ENCODE measurements at places on chromosomes 11 and 22.
A peak's percentile ranks its signal among the peaks of the same experiment; 100 is the strongest.

- no peak for DNase-seq
Observed at GRCh38 chr11:15224466-15224865, 109.7 kb downstream of the INSC start.

DNA sequence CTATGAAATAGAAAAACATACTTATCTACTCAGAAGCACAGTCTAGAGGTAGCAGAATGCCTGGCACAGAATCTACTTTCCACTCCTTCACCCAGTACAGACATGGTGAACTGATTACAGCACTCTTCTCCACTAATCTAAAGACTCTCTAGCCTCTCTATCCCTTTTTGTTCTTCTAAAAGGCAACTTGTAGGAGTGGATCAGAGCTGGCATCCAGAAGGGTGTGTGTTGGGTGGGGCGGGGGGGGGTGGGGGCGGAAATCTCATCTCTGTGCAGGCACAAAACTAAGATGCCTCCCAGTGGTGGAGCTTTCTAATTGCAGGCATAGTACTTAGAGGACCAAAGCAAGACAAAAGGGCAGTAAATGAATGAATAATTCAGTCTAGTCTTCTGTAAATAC lies 11.5 kb upstream of the EMID1 start:
- no peak for DNase-seq

- no peak for DNase-seq
Observed at GRCh38 chr11:126140926-126141280, 70.5 kb downstream of the RPUSD4 start.

DNA sequence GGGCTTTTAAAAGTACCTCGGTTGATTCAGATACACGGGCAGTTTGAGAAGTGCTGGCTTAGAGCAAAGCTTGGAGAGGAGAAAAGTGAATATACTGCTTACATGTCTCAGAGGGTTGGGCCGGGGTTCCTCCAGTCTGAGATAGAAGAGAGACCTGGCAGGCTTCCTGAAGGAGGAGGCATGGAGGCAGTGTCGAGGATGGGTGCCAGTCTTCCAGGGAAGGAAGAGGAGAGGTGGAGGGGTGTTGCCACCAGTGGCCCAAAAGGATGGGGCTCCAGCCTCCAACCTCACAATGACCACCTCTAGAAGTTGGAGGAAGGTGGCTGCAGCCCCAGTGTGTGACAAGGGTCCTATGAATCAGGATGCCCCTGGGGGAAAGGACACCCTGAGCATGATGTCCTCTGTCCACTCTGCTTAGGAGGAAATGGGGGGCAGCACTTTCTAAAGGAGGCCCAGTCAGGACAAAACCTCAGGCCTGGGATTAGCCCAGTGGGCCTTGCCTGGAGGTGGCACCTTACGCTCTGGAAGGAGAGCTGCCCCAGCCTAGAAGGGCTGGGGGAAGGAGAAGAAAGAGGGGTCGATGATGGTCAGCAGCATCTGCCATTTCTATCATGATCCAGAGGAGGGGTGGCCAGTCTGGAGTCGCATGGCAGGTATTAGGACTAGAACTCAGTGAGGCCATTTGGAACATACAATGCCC lies 65.2 kb downstream of the CD82 start:
- DNase-seq = no peak

GRCh38 chr22:37267135-37267587 lies 15.1 kb upstream of the CYTH4 start:
- DNase-seq = peak; percentile 72

- DNase-seq = no peak
Observed at GRCh38 chr11:719214-720016, 13.4 kb downstream of the EPS8L2 start.

- DNase-seq = no peak
Observed at GRCh38 chr22:43310311-43310710, 32.9 kb downstream of the SCUBE1 start.

DNA sequence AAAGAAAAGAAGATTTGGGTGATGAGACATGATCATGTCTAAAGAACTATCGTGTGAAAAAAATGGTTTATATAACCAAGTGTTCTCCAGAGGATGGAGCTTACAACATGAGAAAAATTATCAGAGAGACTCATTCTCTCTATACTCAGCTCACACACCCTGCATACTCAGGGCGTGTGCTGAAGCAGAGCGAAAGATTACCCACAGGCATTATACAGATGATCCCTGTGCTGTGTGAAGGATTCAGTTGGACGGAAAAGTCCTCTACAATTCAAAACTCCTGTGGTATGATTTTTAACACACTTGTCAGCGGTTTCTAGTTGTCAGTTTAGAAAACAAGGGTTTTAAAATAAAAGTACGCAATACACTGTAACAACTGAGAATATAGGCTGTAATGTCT lies 267.3 kb downstream of the DLG2 start:
- no peak for DNase-seq

- DNase-seq = no peak
Observed at GRCh38 chr22:23204541-23205157, 24.3 kb downstream of the BCR start.

GRCh38 chr11:74121804-74122203 lies 49.0 kb downstream of the C2CD3 start:
- DNase-seq = no peak

- DNase-seq = no peak
Observed at GRCh38 chr22:43476341-43476740, 64.5 kb downstream of the MPPED1 start.

DNA sequence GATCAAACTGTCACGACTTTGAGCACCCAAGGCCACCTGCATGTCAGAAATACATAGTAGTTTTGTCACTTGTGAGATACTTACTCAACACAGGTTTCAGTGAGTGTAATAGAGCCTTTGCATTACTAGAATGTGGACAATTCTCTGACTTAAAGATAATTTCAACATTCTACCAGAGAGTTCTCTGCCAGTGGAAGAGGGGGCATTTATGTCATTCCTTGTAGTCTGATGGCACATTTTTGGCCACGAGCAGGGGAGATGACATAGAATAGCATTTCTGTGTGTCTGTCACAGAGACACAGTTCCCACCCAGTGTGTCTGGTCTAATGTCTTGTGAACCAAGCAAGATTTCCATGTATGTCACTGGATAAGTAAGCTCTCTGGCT lies 112.5 kb downstream of the DBX1 start:
- DNase-seq = no peak

DNA sequence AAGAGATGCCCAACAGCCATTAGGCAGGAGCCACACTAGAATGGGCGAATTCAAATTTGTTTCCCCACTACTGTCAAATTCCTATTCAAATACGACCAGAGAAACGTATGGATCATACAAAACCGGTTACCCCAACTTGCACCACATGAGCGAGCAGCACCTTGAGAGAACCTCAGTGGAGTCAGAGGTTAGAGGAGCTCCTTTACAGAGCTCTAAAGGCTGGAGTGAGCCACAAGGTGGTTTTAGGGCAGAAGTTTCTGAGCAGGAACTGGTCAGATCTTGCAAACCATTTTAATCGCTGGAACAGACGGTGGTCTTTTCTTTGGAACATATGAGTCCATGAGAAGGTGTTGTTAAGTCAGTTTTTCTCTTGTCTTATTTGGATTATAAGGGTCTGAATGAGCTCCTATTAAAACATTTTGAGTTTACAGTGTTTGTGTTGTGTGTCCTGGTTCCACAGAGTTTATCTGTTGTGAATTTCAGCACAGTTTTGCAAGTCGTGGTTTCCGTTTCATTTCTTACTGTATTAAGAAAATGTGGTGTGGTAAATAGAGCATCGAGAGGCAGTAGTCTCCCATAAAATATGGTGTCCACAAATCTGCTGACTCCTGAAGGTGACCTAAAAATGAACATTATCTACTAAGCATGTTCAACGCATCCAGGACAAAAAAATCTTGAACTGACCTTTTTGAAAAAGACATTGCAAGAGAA lies 471.7 kb downstream of the NTM start:
- no peak for DNase-seq

DNA sequence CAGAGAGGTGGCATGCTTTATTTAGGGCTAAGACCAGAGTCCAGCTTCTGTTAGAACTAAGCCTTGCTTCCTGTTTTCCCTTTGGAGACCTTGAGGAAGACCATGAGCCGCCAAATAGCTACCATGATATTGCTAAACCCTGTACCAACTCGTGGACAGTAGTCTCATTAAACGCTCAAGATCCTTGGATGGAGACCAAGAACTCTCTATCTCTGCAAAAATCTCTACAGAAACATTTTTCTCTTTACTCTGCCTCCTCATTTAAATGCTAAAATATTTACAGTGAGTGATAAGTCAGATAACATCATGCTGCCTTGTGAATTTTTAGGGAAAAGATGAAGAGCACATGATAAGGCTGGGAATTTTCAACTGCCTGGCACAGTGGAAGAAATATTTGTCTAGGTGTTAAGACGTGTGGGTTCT lies 197.8 kb downstream of the MAML2 start:
- no peak for DNase-seq

GRCh38 chr11:468493-468892 lies 18.4 kb downstream of the PTDSS2 start:
- DNase-seq = no peak

- DNase-seq = no peak
Observed at GRCh38 chr11:132942611-132943356, 589.5 kb downstream of the OPCML start.

DNA sequence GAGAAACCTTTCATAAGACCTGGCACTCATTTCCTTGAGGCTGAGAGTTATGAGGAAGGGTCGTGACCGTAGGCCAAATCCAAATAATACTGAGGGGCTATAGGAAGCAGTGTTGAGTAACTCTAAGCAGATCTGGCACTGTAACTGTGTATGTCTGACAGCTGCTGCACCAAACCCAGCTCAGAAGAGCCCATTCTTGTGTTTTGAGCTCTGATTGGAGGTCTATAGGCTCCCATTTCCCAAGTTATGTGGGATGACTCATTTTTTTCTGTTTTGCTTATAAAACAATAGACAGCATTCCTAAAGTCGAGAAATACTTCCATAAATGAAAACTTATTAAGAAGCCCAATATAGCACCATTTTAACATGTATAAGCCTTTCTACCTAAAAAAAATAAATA lies 645.8 kb downstream of the DLG2 start:
- DNase-seq = no peak

DNA sequence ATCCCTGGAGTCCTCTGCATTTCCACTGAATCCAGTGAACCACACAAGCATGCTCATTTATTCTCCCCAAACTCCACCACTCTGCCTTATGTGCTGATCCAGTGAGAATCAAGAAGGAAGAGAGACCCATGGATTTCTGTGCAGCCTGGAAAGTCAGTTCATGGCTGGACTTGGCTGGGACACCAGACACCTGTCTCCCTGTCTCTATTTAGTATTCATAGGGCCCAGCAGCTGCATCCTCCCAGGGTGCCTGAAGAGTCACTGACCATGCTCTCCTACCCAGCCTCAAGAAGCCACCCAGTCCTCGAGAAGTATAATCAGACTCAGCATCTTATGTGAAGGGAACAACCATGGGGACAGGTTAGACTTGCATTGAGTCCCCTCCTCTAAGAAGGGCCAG lies 83.2 kb downstream of the ZNF280B start:
- no peak for DNase-seq

DNA sequence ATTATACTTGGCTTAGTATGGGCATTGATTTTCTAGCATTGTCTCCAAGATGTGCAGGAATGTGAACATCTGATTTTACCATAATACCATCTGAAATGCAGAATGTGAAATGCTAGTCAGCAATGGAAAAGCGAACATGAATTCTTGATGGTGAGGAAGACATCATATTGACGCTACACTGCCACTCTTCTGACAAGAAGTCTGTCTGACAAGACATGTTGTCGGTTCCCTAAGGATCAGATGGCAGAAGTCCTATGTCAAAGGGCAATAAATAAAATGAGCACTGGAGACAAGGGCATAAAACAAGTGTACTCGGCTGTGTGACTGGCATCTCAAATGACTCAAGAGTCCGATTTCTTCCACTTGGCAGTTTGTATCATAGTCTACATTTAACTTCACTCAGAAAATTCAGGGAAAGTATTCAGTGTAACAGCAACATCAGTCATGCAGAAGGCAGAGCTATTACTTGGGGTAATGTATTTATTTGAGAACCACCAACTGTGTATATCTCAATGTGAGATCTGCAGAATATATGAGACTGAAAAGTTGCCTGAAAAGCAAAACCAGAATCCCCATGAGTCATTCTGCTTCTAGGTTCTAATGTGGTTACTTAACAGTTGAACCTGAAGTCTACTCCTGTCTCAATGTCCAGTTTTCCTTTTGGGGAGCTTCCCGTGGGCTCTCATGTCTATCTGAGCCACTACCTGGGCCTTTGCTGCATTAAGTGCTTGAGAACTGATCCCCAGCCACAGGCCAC lies 51.5 kb downstream of the SLC17A6 start:
- no peak for DNase-seq

DNA sequence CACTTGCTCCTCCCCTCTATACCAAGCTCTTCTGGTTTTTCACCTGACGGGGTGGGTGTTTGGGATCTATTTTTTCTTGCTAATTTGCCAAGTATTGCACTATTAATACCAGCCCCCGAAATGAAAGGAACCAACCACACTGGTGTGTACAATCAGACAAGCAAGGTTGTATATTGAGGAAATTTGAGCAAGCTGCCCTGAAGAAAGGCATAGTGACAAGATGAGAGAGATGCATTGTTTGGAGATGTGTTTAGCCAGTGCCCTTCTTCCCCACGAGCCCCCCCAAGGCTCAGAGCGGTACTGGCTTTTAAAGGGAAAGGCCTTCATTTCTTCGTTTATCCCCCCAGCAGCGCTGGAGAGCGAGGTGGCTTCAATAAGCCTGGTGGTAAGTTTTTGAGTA lies 15.2 kb upstream of the GAS2L1 start:
- DNase-seq = no peak

- no peak for DNase-seq
Observed at GRCh38 chr11:116890193-116890592, 52.8 kb upstream of the APOA1 start.

DNA sequence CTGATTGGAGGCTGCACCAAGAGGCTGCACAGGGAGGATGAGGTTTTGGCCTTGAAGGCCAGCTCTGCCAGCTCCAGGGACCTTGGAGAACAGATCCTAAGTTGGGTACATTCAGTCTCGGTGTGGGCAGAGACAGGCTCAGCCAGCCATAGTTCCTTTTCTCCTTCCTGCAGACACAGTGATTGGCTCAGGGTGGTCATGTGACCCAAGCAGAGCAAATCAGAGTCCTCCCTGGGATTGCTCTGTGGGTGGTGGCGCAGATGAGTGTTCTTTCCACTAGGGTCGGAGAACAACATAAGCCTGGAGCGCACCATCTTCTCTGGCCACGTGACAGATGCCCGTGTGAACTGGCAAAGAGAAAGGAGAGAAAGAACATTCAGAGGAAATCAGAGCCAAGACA lies 47.1 kb upstream of the CCND1 start:
- DNase-seq = no peak

- no peak for DNase-seq
Observed at GRCh38 chr22:40512426-40513136, 123.9 kb downstream of the MRTFA start.

DNA sequence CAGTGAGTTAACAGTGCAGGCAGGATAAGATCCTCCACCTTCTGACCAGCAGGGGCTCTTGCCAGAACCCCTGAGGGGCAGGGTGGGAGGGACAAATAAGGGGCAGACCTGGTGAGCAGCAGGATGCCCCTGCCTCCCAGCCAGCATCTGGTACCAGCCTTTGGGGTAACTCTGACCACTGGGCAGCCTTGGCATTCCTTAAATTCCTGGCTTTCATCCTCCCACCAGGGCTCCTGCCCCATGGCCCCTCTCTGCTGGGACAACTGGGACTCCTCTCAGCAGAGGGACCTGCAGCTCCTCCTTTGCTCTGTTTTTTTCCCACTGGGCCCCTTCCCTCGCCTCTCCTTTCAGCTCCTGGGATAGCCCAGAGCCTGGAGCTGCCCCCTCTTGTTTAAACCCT lies 98.0 kb upstream of the CD82 start:
- DNase-seq = no peak

GRCh38 chr11:43735115-43735514 lies 54.6 kb downstream of the HSD17B12 start:
- no peak for DNase-seq
